ENCODE measurements at places on chromosomes 12 and 14. TPM values are rescaled to one million over a fixed set of nuclear protein-coding genes. Genes with fewer than 3 reads are reported as not detected.

GALNT8 gene
- 0.29 TPM for total RNA-seq

SLC8A3 gene
- under 0.01 TPM for total RNA-seq

FBLN5 gene
- 49.5 TPM for total RNA-seq

KRT80 gene
- total RNA-seq = not detected

SRRM4 gene
- under 0.01 TPM for total RNA-seq

RPL36AL gene
- total RNA-seq = 242 TPM

INHBC gene
- total RNA-seq = not detected

MGAT4C gene
- total RNA-seq = not detected

PZP gene
- total RNA-seq = not detected

VWF gene
- 2.9 TPM for total RNA-seq

SLC5A8 gene
- not detected for total RNA-seq

ERP27 gene
- not detected for total RNA-seq

SLC38A1 gene
- 27.6 TPM for total RNA-seq

PLXNC1 gene
- total RNA-seq = 6.8 TPM

ZNF385A gene
- total RNA-seq = 2.9 TPM

RASSF3 gene
- 17.6 TPM for total RNA-seq

GDF3 gene
- not detected for total RNA-seq

AQP5 gene
- not detected for total RNA-seq

CLEC4D gene
- not detected for total RNA-seq

GPR65 gene
- under 0.01 TPM for total RNA-seq

TAS2R50 gene
- 6.8 TPM for total RNA-seq

STYX gene
- total RNA-seq = 18.0 TPM

SCYL2 gene
- total RNA-seq = 41.5 TPM

C12orf76 gene
- total RNA-seq = 13.5 TPM

TMEM52B gene
- not detected for total RNA-seq

KLRC1 gene
- 0.15 TPM for total RNA-seq

PRH2 gene
- total RNA-seq = not detected

BHLHE41 gene
- total RNA-seq = 3.1 TPM

Data from smooth muscle cell of trachea (primary cell).